ENCODE measurements at places on chromosomes 1 and 21.

DNA sequence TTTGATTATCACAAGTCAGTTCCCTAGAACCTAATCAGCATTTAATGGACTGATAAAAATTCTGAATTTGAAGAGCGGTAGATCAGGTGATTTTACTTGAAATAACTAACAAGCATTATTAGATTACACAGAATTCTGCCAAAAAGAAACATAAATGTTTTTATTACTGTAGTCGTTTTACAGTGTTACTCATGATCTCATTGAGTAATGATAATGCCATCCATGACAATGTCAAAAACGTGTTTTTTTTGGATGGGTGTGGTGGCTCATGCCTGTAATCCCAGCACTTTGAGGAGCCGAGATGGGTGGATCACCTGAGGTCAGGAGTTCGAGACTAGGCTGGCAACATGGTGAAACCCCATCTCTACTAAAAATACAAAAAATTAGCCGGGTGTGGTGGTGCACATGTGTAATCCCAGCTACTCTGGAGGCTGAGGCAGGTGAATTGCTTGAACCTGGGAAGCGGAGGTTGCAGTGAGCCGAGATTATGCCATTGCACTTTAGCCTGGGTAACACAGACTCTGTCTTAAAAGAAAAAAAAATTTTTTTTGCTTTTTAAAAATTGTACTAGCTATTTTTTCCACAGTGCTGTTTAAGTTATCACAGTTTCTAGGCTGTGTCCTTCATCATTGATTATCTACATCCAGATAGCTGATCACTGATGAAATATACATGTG lies 56.6 kb downstream of the LAMC1 start:
- DNase-seq: no peak

DNA sequence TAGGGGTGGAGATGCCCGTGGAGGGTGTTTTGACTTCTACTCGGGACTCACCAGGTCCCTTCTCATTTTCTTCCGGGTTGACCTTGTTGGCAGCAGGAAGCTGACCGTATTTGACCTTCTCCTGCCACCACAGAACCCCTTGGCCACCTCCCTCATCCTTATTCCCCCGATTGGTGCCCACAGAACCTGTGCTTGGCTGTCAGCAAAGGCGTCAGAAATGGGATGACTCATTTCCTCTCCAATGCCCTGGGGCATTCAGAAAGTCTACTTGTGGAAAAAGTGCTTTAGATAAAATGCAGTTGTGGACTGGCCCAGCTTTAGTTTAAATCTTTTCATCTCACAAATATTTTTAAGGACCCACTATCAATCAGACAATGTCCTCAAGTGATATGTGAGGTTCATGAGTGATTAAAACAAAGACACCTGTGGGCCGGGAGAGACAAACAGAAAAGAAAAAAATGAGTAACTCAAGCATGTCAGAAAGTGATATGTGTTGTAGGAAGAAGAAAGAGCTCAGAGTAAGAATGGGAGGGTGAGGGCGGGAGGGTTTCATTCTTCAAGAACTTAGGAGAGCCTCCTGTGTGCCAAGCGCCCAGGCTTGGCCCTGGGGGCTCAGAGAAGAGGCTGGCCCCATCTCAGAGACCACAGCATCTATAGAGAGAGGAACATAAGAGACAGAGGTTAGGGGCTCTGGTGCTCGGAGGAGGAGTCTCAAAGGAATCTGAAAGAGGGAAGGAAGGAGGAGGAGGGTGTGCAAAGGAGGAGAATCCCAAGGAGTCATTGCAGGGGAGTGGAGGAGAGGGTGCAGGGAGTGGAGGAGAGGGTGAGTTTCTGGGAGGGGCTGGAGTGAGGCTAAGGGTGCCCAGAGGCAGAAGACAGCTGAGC lies 221.6 kb upstream of the VAMP3 start:
- peak; percentile 35 for DNase-seq

DNA sequence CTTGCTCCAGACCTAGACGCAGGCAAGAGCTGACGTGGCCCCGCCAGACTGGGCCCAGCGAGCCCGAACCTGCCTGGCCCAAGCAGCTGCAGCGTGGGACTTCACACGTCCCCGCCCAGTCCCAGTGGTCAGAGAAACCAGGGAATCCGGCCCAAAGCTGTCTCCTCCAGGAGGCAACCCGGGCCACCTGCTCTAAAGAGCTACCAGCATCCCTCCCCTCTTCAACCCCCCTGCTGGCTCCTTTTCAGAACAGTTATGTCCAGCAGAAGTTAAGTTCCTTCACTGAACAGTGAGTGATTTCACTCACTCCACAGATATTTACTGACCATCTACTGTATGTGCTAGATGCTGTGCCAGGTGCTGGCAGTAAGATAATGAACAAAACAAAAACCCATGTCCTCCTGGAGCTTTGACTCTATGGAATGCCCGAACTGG lies 2.1 kb upstream of the EFNA1 start:
- DNase-seq: no peak

- no peak for DNase-seq
These were observed 24.6 kb downstream of the AGO4 start for GRCh38 chr1:35832276-35832905.

DNA sequence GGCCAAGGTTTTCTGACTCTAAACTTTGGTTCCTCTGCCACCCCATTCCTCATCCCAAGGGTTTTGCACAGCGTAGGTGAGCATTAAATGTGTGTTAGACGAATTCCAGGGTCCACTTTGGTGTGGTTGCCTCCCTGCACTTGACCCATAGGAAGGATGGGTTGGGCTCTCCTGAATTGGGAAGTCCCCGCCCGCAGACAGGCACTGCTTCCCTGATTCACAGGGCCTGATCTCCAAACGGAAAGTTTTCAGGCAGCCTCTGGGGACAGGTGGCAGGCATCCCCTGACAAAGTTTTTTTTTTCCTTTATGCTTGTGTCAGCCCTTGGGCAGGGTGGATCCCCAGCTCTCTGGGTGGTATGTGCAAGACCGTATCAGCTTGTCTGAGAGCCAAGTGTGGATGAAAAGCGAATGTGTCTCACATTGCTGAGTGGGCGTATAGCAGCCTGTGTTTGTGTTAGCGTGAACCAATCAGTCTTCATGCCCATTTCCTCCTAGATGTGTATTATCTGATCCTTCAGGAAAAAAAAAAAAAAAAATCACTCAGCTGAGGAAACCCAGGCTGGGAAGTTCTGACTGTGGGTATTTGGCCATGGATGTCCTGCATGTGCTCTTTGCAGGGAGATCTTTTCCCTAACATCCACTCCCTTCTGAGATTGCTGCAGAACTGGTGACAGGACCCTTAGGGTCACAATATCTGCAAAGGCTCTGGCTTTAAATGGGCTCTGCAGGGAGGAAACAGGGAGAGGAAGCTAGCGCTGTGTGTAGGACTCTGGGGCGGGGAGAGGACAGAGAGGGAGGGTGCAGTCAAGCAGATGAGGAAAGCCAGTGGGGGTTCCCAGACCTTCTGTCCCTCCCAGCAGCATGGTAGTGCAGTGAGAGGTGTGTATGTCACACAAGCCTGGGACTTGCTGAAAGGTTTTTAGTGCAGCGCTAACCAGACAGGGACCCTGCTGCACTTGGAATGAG lies 42.2 kb upstream of the TRABD2B start:
- no peak for DNase-seq

DNA sequence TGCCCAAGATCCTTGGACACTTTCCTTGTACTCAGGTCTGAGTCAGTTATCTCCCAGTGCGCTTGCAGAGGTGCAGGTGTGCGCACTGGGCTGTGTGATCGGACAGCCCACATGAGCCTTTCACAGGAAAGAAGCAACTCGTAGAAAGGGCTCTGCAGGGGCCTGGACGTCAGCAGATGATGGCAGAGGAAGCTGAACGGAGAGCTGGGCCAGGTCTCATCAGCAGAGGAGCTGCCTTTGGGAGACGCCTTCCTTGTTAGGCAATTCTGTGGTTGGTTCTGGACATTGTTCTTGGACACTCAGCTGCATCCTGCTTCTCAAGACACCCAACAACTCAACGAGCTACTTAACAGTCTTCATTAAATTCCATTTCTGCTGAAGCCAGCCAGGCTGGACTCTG lies 7.5 kb upstream of the PROK1 start:
- no peak for DNase-seq

GRCh38 chr21:18204931-18205330 lies 39.7 kb upstream of the CHODL start:
- no peak for DNase-seq

- DNase-seq: no peak
These were observed 87.5 kb downstream of the TRIM33 start for GRCh38 chr1:114423455-114423854.

DNA sequence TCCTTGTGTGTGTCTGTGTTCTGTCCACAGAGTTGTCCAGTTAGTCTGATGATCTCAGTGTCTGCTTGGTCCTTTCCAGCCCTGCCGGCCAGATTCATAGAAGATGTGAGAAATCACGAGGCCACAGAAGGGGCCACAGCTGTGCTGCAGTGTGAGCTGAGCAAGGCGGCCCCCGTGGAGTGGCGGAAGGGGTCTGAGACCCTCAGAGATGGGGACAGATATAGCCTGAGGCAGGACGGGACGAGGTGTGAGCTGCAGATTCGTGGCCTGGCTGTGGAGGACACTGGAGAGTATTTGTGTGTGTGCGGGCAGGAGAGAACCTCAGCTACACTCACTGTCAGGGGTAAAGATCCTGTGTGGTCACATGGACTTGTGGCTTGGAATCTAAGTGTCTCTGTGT lies 95.8 kb downstream of the OBSCN start:
- no peak for DNase-seq
